ENCODE measurements at places on chromosomes 7 and 10.

- no peak for DNase-seq
Observed at GRCh38 chr7:38215115-38215514, 37.1 kb downstream of the STARD3NL start.

DNA sequence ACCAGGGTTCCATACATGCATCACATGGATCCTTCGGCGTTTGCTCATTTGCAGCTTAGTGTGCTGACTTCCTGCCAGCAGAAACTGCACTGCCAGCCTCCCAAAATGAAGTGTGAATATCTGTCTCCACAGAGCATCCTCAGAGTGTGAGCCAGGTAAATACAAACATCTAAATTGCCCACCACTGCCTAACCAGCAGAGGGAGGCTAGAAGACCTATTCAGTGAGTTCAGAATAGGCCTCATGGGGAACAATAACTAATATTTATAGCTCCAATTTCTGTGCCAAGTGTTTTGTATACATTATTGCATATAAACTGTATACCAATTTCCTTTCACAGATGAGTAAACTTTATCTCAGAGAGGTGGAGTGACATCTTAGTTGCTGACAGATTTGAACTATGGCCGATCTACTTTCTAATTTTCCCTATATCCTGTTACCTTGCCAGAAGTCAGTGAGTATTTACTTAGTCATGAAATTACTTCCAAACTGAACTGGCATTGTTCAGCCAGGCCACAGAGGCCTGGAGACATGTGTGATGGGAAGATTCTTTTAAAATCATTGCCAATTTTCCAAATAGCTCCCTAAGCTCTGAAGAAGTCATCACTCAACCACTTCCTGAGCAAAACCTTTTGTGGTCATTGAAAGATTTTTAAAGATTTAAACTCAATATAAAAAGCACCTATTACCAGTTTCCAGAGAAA is 926.5 kb upstream of the GHITM start:
- no peak for DNase-seq

DNA sequence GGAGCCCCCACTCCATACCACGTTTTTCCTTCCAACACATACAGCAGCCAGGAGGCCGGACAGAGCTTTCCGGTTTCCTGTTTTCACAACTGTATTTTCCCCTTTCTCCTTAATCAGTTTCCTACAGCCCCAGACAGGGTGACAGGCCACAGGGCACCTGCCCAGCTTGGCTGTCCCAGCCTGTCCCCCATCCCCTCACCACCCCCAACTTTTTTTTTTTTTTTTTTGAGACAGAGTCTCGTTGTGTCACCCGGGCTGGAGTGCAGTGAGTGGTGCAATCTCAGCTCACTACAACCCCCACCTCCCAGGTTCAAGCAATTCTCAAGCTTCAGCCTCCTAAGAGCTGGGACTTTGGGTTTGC is 10.3 kb upstream of the HSPB1 start:
- DNase-seq: no peak

DNA sequence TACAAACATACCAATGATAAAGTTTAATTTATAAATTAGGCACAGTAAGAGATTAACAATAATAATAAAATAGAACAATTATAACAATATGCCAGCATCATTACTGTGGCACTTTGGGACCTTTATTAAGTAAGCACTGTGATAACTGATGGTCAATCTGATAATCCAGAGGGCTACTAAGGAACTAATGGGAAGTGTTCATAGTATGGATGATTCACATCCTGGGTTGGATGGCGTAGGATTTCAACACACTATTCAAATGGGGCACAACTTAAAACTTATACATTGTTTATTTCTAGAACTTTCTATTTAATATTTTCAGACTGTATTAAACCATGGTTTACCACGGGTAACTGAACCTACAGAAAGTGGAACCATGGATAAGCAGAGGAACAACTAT is 90.8 kb downstream of the KIF20B start:
- DNase-seq: no peak

DNA sequence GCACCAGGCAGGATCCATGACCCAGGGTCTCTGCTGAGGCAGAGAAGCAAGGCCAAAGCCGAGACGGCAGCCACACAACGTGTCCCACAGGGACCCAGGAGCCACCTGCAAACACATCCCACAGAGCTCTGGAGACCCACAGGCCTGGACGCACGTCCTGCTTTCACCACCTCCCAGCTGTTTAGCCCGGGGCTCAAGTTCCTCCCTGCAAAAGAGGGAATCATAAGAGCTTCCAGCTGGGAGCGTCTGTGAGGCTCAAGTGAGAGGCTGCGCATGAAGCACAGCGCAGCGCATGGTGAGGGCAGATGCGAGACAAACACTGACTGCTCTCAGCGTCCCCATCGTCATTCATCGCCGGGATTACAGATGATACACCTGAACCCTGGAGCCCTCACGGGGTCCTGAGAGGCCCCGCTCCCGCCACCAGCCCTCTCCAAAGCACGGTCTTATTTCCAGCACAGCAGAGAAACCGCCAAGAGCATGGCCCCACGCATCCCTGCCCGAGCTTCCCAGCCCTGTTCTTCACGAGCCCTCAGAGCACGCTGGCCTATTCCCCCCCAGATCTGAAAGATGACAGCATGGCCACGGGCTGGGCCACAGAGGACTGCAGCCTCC is 88.7 kb downstream of the MAD1L1 start:
- DNase-seq: peak; percentile 64

GRCh38 chr10:78892338-78893176 is 176.2 kb upstream of the ZMIZ1 start:
- DNase-seq: no peak

All from right hindlimb (tissue), 1 donor.